ENCODE measurements at places on chromosomes 7 and 10.

- peak; percentile 37 for DNase-seq
Observed at GRCh38 chr10:688312-689120, 952 bp downstream of the DIP2C start.

DNA sequence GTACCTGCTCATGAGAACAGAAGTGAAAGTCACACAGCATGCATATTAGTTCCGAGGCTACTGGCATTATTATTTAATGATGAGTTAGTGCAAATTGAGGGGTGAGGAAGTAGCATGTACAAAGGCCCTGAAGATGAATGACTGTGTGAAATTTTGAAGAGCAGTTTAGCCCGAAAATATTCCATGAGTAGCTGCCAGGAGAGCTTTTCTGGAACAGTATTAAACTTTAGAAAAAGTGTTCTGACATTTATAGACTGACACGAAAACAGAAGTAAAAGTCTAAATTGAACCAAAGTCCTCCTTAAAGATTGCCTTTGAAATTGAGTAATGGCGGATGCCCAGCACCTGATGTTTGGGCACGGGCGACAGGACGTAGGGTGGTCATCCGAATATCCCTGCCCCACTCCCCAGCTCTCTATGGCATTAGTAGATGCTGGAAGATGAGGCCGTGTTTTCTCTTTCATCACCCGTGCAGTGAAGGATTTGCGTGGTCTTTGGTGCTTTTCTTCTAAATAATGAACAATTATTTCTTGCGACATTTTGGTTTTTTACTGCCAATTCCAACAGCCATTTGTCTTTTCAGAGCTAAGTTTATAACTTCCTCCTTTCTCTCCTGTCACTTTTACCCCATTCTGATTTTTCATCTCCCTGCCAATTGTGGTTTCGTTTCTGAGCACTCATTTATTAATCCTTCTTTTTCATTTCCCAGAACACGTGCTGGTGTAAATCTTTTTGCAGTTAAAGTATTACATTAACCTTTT lies 192.6 kb downstream of the MGMT start:
- no peak for DNase-seq

DNA sequence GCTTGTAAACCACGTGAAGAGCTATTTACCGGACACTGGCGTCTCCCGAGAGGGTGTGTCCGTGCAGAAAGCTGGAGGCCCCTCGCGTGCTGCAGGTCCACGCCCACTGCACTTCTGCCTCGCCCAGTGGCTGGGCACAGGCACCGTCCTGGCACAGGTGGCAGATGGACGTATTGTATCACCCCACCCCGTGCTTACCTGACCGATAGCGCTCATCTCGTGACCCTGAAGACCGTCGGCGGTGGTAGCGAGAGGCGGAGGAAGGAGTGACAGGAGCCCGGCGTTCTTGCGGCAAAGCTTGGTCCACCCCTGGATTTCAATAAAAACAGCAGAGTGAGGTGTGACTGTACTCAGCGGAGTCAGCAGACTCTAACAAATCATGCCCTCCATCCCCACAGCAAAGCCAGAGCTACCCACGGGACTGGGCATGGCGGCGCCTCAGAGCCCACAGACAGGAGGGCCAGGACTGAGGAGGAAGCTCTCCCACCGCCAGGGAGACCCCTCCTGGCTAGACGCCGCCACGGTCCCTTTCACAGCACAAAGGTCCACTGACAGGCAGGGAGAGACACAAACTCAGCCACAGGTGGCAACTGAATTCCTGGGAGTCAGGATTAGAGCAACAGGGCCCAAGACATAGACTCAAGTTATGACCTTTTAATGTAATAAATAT lies 217.1 kb downstream of the DIP2C start:
- DNase-seq = no peak

- no peak for DNase-seq
Observed at GRCh38 chr10:104036518-104037260, 49.0 kb downstream of the COL17A1 start.

GRCh38 chr7:15687546-15688278 lies 1.2 kb upstream of the MEOX2 start:
- DNase-seq = no peak

- no peak for DNase-seq
Observed at GRCh38 chr7:105319578-105319977, 69.1 kb downstream of the SRPK2 start.

DNA sequence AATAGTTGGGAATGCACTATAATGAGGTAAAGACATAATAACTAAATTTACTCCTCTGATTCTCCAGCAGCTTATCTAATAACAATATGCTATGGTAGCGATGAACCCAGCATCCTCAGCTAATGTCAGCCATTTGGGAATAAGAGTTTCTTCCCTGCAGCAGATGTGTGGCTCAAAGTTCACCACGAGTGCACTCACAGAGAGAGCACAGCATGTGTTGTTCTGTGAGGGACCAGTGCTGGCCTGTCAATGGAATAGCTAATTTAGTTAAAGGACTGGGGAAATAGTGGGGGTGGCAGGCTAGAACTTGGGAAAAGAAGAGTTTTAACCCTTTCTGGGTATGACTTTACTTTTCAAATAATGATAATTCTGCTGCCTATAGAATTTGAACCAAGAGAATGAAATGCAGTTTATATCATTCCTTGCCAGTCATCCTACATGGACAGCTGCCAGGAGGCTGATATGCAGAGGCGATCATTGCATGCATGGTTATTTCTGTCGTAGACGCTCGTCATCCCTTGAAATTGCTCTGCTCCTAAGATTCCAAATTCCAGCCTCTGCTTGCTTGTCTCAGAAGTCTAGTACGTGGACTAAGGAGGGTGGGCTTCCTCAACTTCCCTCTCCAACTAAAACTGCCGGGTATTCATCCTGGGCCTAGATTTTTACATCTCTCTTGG lies 355.6 kb downstream of the RNLS start:
- no peak for DNase-seq
